ENCODE measurements at places on chromosomes 2 and 18.

- DNase-seq, result no peak
Observed at GRCh38 chr18:75407468-75408437, 19.8 kb downstream of the SMIM21 start.

DNA sequence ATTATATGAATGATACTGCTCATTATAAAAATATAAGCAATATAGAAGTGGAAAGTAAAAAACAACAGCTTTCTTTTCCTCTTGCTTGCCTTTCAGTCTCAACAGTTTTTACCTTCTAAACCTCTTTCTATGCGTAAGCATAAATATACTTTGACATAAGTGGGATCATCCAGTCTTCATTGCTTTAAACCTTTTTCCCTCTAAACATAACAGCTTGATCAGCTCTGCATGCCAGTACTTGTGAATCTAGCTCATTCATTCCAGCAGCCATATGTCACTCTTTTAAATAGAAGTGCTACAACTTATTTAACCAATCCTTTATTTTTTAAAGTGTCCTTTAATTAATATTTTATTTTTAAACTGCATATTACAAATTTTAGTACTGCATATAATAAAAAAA lies 88.1 kb downstream of the TTC27 start:
- DNase-seq, result no peak

- DNase-seq, result no peak
Observed at GRCh38 chr18:9734189-9734588, 26.1 kb downstream of the RAB31 start.

GRCh38 chr2:238551091-238551490 lies 124.4 kb downstream of the ASB1 start:
- no peak for DNase-seq

DNA sequence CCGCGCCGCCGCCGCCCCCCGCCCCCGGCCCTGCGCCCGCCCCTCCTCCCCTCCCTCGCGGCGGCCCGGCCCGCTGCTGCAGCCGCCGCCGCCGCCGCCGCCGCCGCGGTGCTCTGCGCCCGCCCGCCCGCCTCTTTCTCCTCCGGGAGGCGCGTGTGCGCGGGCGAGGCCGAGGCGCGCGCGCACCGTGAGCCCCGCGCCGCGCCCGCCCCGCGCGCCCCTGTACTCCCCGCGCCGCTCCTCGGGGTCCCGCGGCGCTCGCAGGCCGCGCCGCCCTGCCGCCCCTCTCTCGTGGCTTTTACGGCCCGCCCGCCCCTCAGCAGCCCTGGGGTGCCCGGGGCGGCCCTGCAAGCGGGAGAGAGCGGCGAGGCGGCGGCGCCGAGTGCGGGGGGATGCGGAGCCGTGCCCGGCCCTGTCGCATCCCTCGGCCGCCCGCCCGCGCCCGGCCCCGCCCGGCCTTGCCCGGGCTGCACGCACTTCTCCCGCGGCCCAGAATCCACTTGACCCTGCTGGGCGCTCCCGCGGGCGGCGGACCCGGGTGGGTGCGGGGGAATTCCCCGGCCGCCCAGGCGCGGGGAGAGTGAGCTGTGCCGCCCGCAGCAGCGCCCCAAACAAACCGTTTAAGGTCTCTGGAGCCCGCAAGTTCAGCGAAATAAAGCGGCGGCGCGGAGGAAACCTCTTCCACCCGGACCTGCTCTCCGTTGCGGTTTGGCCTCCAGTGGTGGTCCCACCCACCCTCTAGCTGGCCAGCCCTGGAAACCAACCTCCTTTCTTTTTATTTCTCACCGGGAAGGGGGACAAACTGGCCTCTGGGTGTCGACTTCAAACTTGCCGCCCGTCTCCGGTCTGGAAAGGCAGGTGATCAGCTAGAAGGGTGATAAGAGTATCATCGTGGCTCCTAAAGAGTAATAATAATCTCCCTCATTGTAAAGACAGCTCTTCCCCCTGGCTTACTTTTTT lies 37.4 kb downstream of the AFF3 start:
- peak; percentile 51 for DNase-seq

GRCh38 chr2:200042944-200043343 lies 87.6 kb downstream of the MAIP1 start:
- no peak for DNase-seq

GRCh38 chr2:191870744-191871143 lies 23.9 kb upstream of the CAVIN2 start:
- DNase-seq, result no peak

- DNase-seq, result no peak
Observed at GRCh38 chr18:74477771-74478170, 18.4 kb upstream of the CNDP2 start.

- no peak for DNase-seq
Observed at GRCh38 chr2:36695746-36696415, 626 bp upstream of the VIT start.

DNA sequence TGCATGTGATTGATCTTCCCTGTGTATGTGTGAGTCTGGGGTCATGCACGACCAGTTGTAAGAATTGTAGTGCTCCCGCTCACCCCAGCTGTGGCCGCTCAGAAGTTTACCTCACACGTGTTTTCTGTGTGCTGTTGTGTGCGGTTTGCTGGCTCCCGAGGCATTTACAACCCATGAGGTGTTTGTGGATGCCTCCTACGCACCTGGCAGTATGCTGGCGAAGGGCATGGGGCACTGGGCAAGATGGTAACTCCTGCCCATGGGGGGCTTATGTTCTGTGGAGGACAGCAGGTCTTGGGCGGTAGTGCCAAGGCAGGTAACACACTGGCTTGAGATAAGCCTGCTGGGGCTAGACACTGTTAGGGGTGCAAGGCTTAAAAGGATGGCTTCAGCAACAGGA lies 102.6 kb upstream of the HS6ST1 start:
- DNase-seq, result no peak

DNA sequence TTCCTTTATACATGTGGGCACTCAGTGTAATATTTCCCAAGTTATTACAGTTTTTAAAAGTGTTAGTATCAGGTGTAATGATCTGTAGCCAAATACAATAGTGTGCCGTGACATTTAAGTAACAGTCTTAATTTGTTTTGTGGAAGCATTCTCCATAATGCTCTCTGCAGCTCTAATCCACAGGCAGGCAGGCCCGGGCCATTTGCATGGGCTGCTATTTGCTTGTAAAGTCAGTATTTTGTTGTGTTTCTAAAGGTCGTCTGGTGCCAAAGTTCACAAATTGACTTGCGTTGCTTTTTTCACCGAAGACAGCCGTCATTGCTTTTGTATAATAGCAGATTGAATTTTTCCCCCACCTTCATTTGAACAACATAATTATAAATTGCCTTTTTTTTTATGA lies 153.0 kb downstream of the GBX2 start:
- no peak for DNase-seq

DNA sequence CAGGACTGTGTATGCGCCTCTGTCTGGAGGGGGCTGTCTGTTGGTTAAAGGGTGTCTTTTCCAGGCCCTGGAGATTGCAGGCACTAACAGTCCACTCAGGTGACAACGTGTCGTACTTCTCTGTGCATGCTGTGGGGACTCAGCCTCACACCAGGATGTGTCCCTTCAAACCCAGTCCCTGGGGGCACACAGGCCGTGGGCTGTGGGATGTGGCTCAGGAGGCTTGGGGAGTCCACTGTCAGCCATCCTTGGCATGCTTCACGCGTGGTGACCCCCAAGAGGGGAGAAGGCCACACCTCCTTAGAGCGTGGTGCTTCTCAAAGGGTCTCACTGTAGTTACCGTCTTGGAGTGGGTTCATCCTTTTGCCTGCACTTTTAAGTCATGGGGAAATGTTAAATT lies 127.8 kb downstream of the KLHL29 start:
- DNase-seq, result no peak

DNA sequence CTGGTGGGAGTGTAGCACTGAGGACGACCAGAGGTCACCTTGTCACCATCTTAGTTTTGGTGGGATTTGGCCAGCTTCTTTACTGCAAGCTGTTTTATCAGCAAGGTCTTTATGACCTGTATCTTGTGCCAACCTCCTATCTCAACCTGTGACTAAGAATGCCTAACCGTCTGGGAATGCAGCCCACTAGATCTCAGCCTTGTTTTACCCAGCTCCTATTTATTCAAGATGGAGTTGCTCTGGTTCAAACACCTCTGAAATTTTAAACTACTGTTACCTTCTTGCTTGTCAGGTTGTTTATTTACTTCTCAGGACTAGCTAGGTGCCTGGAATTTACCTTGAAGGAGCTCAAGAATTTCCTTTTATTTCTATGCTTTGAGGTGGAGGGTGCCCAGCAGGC lies 9.5 kb upstream of the KCNG3 start:
- no peak for DNase-seq

- no peak for DNase-seq
Observed at GRCh38 chr2:156321243-156321904, 11.1 kb downstream of the NR4A2 start.

GRCh38 chr2:233917116-233917515 lies at the start of gene TRPM8:
Gene TRPM8, plus strand, starts transcription at chr2:233917373. Its CDS starts 9,165 bp downstream, at chr2:233926538.
- DNase-seq, result no peak

GRCh38 chr2:158618891-158619490 lies 162.2 kb downstream of the PKP4 start:
- DNase-seq, result no peak

- DNase-seq, result no peak
Observed at GRCh38 chr2:105073591-105073990, 35.7 kb downstream of the MRPS9 start.

GRCh38 chr2:24731040-24731439 lies 62.2 kb downstream of the PTRHD1 start:
- no peak for DNase-seq

DNA sequence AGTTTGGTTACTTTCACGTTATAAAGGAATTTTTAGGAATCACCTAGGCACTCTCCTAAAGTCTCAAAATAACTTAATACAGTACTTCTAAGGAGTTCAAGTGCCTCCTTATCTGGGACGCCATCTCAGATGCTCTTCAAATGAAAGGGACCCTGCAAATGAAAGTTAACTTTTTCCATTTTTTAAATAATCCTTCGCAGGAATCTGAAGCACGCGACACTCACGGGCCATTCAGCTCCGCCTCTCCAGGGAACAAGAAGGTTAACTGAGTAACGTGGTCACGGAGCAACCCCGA lies 537 bp upstream of the ZC3H15 start:
- DNase-seq, result no peak

GRCh38 chr18:56532176-56532840 lies 106.1 kb downstream of the TXNL1 start:
- no peak for DNase-seq

- DNase-seq, result no peak
Observed at GRCh38 chr2:45319683-45320455, 291.2 kb downstream of the SRBD1 start.

GRCh38 chr18:77765468-77765867 lies 515.8 kb downstream of the GALR1 start:
- DNase-seq, result no peak

DNA sequence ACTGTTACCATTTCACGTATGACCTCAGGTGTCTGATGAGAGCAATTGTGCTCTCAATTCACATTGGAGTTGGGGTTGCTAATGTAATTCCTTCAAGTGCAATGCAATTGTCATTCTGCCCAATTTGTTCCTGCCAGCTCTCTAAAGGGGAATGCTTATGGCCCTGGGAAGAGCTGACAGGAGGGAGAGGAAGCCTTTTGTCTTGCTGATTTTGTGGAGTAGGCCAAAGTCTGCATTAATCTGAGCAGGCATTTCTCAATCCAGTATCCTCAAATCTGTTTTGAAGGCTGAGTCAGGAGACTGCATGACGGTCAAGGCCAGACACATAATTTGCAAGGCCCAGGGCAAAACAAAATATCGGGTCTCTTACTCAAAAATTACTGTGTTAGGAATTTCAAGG lies 326.4 kb upstream of the SPHKAP start:
- no peak for DNase-seq

GRCh38 chr2:86800856-86801567 lies 10.3 kb upstream of the CD8A start:
- no peak for DNase-seq

DNA sequence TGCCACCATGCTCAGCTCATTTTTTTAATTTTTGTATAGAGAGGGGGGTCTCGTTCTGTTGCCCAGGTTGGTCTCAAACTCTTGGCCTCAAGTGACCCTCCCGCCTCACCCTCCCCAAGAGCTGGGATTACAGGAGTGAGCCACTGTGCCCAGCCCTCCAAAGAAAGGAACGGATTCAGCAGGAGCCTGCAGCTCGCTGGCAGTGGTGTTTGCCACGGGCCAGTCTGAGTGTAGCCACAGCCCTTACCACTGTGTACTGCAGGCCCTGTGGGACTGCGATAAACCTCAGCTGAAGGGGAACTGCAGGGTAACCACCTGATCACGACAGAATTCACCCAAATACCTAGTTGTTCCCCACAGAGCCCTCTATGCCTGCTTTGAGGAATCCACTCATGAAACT lies 6.8 kb downstream of the COPS9 start:
- DNase-seq, result no peak

- no peak for DNase-seq
Observed at GRCh38 chr18:2847317-2848246, 776 bp downstream of the EMILIN2 start.

DNA sequence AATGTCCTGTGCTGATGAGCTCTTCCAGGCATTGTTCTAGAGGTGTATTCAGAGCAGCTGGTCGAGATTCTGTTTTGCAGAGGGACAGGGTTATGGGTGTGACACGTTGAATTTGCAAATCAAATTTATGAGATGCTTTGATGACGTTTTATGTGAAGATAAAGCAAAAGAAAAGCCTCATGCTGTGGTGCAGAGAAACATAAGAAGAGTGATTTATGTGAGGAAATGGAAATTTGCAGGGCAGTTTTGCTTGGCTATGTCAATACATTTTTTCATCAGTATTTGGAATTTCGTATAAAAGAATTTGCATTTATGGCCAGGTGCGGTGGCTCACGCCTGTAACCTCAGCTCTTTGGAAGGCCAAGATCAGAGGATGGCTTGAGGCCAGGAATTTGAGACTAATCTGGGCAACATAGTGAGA lies 36.4 kb downstream of the TSN start:
- DNase-seq, result no peak

DNA sequence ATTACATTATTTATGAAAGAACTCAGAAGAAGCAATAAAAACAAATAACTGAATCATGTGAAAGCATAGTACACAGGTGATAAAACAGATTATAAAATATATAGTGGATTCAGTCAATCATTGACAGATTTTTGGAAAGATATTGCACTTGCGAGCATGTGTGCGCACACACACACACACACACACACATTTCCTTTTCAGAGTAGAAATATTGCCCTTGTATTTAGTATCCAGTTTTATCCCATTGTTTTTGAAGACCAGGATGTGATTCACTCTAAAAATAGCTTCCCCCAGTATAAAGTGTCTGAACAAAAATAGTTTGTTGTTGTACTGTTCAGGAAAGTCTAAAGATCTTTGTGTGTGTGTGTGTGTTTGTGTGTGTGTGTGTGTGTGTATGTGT lies 145.5 kb downstream of the CALCRL start:
- no peak for DNase-seq

All from C1 segment of cervical spinal cord (tissue), 14 donors.